Left colon (tissue), 2 donors: ENCODE measurements at places on chromosomes 11 and 22. TPM values are rescaled to one million over a fixed set of nuclear protein-coding genes. Genes with fewer than 3 reads are reported as not detected.

The RIMBP3C gene
- not detected for total RNA-seq

The SCT gene
- 2.7 TPM for total RNA-seq

The CST6 gene
- total RNA-seq: not detected

DNA sequence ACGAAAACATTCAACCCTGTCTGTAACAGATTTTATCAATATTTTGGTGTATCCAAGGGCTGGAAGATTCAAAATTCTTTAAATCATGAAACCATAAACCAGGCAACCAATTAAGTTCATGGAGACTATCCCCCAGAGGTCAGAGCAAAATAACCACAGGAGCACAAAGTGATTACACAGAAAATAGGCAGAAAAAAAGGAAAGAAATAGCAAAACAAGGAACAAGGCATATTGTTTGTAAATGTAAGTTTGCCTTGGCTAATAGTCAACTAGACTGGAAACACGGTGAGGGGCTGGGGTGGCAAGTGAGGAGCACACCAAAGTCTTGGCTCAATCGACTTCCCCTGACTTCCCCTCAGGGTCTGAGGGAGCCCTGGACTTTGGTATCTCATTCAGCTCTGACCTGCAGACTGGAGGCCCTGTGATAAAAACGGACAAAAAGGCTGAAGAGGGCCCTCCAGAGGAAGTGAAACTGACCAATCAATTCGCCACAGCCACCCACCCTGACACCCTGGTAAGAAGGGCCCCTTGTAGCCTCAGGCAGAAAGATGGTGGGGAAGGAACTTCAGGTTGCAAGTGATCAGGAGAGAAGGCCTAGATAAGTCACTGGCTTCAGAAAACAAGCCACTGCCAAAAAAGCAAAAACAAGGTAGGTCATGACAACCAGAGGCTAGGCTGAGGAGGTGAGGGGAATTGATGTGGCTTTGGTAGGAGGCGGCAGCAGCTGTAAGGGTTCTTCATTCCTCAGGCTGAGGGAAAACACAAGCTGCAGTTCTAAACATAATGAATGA lies 1.8 kb downstream of the SIK3 start:
- DNase-seq: peak; percentile 25

- no peak for DNase-seq
Measured at GRCh38 chr11:61079416-61080150, 22.7 kb upstream of the CD5 start.

- peak; percentile 8 for DNase-seq
Measured at GRCh38 chr22:35230839-35231584, 26.3 kb upstream of the HMGXB4 start.

DNA sequence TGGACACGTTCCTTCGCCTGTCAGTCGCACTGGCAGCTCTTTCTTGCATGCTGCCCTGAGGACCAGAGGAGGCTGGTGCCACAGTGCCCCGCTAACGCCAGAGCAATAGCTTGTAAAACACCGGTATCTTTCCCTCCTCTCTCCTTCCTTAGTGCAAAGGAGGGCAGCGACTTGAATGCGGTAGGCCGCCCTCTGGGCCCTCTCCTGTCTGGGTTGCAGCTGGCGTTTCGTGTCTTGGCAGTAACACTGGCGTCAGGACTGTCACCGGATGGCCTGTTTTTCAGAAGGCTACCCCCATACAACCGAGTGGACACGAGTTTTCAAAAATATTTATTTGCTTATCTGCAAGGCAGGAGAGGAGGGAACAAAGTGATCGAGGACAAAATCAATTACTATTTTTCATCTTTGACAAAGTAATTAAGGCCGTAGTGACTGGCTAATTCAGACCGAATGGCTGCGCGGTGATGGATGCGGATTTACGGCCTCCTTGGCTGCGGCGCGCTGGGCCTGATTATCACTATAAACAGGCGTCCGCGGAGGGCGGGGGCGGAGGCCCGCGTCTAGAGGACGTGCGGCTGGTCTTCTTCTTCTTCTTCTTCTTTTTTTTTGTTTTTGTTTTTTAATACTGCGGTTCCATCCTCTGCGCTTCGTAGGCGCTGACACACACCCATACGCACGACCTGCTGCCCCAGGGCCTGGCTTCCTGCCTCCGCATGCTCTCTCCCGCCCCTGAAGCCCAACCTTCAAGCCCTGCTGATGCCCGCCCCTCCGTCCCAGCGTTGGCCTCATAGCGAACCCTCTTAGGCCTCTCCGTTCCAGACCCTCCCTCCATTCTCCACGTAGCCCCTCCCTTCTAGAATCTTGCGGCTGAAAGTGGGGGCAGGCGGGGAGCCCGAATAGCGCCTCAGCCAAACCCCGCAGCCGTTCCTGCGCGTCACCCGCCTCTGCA lies 2.9 kb upstream of the SLC6A5 start:
- DNase-seq: no peak

- DNase-seq: no peak
Measured at GRCh38 chr11:109957601-109958000, 135.6 kb upstream of the ZC3H12C start.

GRCh38 chr11:59767225-59767611 lies 12.0 kb downstream of the STX3 start:
- no peak for DNase-seq

DNA sequence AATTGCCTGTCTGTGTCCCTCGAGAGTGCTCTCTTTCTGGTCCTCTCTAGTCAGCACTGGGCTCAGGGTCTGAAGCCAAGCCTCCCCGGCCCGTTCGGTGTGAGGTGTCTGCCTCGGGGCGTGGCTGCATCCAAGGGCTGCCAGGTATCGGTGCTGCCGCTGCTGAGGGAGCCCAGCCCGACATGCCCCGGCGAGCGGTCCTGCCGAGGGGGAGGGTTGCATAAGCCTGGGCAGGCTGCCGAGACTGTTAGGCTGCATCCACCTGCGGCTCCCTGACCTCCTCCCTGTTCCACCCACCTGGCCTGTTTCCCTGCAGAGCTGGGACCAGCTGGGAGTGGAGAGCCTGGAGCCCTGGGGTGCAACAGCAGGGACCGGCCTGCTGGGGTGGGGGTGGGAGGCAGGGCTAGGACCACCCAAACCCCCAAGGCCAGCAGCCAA lies 6.3 kb downstream of the OVOL1 start:
- DNase-seq: peak; percentile 90

DNA sequence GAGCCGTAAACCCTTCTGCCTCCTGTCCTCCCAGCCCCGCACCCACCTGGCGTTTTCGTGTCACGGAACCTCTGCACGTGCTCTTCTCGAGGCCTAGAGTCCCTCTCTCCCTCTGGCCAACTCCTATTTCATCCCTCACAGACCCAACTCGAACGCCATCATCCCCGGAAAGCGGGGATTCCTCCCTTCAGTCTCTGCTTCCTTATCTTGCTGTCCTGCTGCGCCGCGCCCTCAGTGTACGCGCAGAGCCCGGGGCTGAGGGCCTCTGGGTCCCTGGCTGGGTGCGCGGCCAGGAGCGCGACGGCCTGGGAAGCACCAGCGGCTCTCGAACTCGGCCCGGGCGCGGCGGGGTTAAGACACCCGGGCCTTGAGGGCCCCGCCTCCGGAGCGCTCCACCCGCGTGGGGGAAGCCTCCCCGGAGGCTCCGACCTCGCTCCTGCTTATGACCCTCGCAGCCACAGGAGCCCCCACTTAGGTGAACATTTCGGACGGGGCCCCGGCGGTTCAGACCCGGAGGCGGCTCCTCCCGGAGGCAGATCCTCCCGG lies 398 bp upstream of the ATG16L2 start:
- DNase-seq: peak; percentile 80

DNA sequence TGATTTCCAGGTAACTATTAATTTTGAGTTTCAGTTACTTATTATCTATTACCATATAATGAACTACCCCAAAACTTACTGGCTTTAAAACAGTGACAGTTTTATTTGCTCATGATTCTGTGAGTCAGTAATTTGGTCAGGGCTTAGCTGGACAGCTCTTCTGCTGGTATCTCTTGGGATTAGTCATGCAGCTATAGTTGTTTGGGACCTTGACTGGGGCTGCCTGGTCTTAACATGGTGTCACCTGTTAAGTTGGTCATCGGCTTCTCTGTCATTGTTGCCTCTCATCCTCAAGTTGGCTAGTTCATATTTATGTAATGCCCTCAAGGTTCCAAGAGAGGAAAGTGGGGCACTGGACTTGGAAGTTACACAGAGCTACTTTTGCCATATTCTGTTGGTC lies 177.5 kb downstream of the TMEM135 start:
- DNase-seq: no peak

GRCh38 chr11:35352077-35352888 lies 67.1 kb downstream of the SLC1A2 start:
- no peak for DNase-seq

- no peak for DNase-seq
Measured at GRCh38 chr11:111319296-111319695, 20.9 kb downstream of the POU2AF3 start.

DNA sequence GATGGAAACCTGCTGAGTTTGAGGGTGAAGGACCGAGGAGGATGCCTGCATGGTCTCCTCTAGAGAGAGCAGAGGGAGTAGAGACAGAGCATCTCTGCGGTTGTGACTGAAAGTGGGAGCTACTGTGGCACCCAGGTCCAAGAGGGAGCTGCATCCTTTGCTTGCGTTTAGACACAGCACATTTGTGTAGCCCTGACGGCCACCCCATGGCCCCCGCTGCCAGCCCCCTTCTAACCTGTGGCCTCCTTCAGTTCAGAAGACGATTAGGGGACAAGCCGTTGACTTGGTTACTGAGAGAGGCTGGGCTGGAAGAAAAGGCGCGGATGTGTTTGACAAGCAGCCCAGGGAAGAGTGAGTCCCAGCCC lies 690.9 kb downstream of the BRD1 start:
- no peak for DNase-seq

DNA sequence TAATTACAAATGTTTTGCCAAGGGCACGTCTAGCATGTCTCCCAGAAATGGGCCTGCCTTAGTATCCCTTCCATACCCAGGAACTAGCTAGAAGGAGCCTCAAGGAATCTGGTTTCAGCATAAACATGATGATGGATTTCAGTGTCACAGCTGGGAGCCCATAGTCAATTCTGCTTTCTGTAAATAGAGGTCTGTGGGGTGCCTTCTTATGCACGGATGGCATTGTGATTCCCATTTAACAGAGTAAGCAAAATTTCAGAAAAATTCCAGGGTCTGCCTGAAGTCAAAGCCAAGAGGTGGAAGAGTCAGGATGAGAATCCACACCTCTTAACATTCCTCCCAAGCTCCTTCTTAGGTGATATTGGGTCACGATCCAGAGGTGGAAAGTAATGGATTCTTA lies 12.1 kb downstream of the DUSP18 start:
- no peak for DNase-seq

- DNase-seq: no peak
Measured at GRCh38 chr11:95445746-95446333, 214.8 kb upstream of the SESN3 start.

- no peak for DNase-seq
Measured at GRCh38 chr11:95466416-95466815, 235.4 kb upstream of the SESN3 start.

DNA sequence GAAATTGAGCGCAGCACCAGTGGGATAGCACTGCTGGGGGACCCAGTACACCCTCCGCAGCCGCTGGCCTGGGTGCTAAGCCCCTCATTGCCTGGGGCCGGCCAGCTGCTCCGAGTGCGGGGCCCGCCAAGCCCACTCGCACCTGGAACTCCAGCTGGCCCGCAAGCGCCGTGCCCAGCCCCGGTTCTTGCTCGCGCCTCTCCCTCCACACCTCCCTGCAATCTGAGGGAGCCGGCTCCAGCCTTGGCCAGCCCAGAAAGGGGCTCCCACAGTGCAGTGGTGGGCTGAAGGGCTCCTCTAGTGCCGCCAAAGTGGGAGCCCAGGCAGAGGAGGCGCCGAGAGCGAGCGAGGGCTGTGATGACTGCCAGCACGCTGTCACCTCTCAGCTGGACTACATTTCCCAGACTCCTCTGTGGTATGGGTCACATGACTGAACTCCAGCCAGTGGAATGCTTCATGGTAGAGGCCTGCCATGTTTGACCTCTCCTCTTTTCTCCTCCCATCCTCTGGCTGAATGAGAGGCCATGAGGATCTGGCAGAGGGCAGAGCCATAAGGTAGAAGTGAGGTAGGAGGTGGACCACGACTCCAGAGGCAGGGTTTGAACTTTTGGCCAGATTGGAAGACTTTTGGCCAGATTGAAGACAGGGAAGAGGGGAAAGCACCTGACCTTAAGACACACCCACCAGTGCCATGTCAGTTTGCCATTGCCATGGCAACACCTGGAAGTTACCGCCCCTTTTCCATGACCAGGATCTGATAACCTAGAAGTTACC lies 6.2 kb downstream of the MRGPRD start:
- DNase-seq: no peak
